ENCODE measurements at places on chromosomes 11 and 22. TPM values are rescaled to one million over a fixed set of nuclear protein-coding genes. Genes with fewer than 3 reads are reported as not detected.
A peak's percentile ranks its signal among the peaks of the same experiment; 100 is the strongest.

DNA sequence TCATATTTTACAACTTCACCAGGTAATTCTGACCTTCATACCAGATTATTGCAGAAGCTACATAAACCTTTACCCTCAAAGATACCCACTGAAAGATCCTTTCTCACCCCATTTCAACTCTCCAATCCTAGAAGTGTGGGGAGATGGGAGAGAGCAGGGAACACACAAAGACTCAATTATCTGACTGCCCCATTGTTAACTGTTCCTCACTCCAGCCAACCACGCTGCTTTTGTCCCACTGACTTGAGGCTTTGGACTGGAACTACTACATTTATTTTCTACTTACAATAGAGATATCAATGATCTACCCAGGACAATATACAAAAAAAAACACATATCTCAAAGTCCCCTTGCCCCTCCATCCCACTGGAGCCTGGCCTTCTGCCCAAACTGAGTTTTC, 44.7 kb upstream of the SLN start:
- H3K27ac ChIP-seq, result no peak overlapping the region
- no peaks in the 10 kb centered on the region for H3K4me1 ChIP-seq
- H3K36me3 ChIP-seq, result no peaks in the 10 kb centered on the region

DNA sequence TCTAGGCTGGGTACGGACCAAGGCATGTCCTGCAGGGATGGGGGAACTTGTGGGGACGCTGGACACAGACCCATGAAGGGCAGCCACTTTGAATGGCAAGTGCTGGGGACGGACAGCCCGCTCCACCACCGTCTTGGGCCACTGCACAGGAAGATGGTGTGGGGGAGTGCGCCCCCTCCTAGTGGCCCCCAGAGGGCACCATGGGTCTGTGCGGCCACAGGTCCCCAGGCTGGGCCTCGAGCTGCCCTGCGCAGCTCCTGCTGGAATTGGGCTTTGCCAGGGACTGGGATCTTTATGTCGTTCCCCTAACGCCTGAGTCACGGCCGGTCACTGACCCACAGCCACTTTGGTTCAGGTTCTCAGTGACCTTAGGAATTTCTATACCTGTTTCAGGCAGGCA, 44.4 kb downstream of the NAT10 start:
- H3K27ac ChIP-seq, result no peak overlapping the region
- peaks cover 12% of the 10 kb centered on the region for H3K36me3 ChIP-seq
- H3K27me3 ChIP-seq, result no peaks in the 10 kb centered on the region
- H3K4me1 ChIP-seq, result no peaks in the 10 kb centered on the region
- no peak for DNase-seq
- no peak overlapping the region for H3K4me3 ChIP-seq

GRCh38 chr11:64202992-64203391, 3.5 kb upstream of the FERMT3 start:
- no peak overlapping the region for H3K4me3 ChIP-seq
- peaks cover 45% of the 10 kb centered on the region for H3K36me3 ChIP-seq
- DNase-seq, result no peak
- H3K27me3 ChIP-seq, result no peaks in the 10 kb centered on the region
- H3K27ac ChIP-seq, result no peak overlapping the region

Gene HPX
- not detected for total RNA-seq

GRCh38 chr11:47924184-47924691, 56.1 kb upstream of the PTPRJ start:
- no peak overlapping the region for H3K4me3 ChIP-seq
- no peak for DNase-seq
- no peaks in the 10 kb centered on the region for H3K36me3 ChIP-seq
- no peaks in the 10 kb centered on the region for H3K4me1 ChIP-seq
- no peaks in the 10 kb centered on the region for H3K27me3 ChIP-seq
- peak overlapping the region; percentile 62 for H3K27ac ChIP-seq

DNA sequence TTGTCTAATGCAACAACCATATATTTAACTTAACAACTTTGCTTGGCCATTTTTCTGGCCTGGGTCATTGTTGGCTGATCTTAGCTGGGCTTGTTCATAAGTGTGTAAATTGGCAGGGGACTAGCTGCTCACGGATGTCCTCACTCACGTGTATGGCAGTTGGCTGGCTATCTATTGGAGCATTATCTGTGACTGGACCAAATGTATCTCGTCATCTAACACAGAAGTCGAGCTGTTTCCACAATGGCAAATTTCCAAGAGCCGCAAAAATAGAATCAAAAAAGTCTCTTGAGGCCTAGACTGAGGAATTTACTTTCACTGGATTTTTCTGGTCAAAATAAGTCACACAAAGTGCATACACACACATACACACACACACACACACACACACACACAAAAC, 893.3 kb downstream of the FAM181B start:
- H3K27ac ChIP-seq, result no peak overlapping the region
- H3K4me1 ChIP-seq, result no peaks in the 10 kb centered on the region
- H3K4me3 ChIP-seq, result no peak overlapping the region
- no peaks in the 10 kb centered on the region for H3K27me3 ChIP-seq

DNA sequence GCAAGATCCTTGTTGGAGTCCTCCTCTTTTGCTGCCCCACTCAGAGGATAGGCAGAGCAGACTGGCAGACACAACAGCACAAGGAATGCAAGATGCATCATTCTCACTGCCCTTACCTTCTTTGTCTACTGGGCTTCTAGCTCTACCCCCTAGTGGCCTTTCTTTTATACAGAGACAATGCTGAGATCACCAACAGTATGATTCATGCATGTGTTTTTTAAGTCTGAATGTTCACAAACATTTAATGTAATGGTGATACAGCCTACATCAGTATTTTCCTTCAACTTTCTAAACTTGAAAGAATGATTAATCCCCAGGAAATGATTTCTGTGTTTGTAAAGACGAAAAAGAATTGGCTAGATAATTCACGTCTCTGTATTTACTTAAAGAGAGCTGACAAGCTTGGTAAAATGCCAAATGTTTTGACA, at the start of gene MMP10:
TSS of gene MMP10 (minus strand) at position 138 of the 428 bp plus-strand sequence. CDS start at position 101, 37 bp downstream.
- H3K27ac ChIP-seq, result no peak within 1 kb of the TSS
- no peaks in the 10 kb centered on the region for H3K4me1 ChIP-seq
- H3K36me3 ChIP-seq, result no peaks in the 10 kb centered on the region

DNA sequence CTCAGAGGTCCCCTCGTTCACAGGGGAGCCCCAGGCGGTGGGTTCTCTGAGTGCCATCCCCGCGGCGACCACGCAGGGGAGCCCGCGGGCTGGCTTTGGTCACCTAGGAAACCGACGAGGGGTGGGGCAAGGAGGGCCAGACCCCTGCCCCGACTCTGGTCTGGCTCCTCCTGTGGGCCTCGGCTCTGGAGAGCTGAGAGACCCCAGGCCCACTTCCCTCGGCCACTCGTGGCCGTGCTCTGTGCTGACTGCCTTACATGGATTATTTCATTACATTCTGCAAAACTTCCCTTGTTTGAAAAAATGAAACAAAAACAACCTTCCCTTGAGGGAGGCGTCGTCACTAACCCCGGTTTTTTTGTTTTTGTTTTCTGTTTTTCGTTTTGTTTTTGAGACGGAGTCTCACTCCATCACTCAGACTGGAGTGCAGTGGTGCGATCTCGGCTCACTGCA, 15.1 kb upstream of the CYTH4 start:
- H3K4me3 ChIP-seq, result peak overlapping the region; percentile 34
- H3K4me1 ChIP-seq, result no peaks in the 10 kb centered on the region
- H3K27ac ChIP-seq, result peak overlapping the region; percentile 31
- DNase-seq, result no peak
- peaks cover 22% of the 10 kb centered on the region for H3K27me3 ChIP-seq

- H3K4me1 ChIP-seq, result no peaks in the 10 kb centered on the region
- no peak overlapping the region for H3K27ac ChIP-seq
- no peak overlapping the region for H3K4me3 ChIP-seq
These were observed 61.1 kb downstream of the WT1 start for GRCh38 chr11:32374261-32374711.

DNA sequence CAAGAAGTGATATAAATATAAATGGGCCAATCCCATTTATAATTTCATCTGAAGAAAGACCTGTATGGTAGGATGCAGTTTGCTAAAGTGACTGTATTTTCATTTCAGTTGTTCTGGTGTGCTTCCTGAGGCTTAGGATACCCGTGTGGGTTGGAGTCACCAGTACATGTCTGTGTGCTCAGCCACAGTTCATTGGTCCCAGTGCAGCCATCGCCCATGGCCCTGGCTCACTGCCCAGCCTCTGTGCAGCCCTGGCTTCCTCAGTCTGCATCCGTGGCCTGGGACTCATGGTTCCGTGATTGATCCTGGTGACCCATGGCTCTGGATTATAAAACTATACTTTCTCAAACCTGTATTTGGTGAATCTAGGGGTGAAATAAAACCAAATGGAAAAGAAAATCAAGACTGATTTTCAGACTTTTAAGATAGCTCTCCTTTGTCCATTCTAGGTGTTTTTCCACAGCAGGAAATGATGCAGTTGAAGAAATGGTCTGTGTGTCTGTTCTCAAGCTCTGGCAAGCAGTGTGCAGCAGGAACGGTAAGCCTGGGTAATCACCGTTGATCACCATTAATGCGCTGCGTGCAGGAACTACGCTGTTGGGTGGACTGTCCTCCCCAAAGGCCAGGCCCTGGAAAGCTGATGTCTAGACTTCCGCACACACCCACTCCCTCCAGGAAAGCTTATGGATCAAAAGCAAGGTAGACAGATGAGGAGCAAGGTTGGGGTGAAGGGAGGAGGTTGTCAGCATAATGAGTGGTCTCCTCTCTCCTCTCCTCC, 27.2 kb downstream of the TTC12 start:
- H3K36me3 ChIP-seq, result peaks cover 5% of the 10 kb centered on the region
- H3K4me1 ChIP-seq, result peaks cover 6% of the 10 kb centered on the region
- H3K4me3 ChIP-seq, result no peak overlapping the region
- no peak for DNase-seq
- H3K27me3 ChIP-seq, result no peaks in the 10 kb centered on the region

Gene CYP2D6
- total RNA-seq, result not detected

DNA sequence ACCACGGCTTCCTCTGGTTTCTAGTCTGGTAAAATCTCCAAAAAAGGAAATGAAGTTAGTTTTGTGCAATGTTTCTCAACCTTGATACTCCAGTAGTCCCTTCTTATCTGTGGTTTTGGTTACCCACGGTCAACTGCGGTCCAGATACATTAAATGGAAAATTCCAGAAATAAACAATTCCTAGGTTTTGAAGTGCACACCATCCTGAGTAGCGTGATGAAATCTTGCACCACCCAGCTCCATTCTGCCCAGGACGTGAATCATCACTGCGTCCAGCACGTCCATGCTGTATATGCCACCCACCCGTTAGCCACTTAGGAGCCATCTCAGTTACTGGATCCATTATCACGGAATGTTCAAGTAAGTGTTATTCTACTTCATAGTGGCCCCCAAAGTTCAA, 117.0 kb downstream of the FBXO7 start:
- H3K4me1 ChIP-seq, result no peaks in the 10 kb centered on the region
- no peaks in the 10 kb centered on the region for H3K27me3 ChIP-seq
- no peaks in the 10 kb centered on the region for H3K36me3 ChIP-seq
- no peak overlapping the region for H3K4me3 ChIP-seq
- H3K27ac ChIP-seq, result no peak overlapping the region
- no peak for DNase-seq

Gene KIRREL3
- total RNA-seq, result 1.8 TPM

DNA sequence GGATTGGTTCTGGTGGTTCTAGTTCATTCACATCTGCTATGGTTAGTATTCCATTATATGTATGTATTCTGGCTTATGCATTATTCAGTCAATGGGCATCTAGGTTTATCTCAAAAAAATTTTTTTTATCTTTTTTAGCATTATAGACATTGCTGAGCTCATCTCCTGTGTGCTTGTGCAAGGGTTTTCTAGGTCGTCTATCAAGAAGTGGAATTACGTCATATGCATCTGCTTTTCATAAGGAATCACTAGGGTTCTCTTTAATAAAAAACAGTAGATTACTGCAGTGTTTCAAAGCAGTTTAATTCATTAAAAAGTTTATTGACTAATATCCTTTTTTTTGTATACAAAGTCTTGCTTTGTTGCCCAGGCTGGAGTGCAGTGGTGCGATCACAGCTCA, 21.3 kb downstream of the TBC1D22A start:
- H3K36me3 ChIP-seq, result no peaks in the 10 kb centered on the region
- no peaks in the 10 kb centered on the region for H3K27me3 ChIP-seq
- no peak overlapping the region for H3K27ac ChIP-seq
- no peak for DNase-seq
- H3K4me3 ChIP-seq, result no peak overlapping the region

GRCh38 chr11:119473226-119473625, 50.3 kb upstream of the THY1 start:
- no peak overlapping the region for H3K27ac ChIP-seq
- H3K27me3 ChIP-seq, result no peaks in the 10 kb centered on the region
- DNase-seq, result no peak
- peaks cover 20% of the 10 kb centered on the region for H3K4me1 ChIP-seq
- H3K4me3 ChIP-seq, result no peak overlapping the region

DNA sequence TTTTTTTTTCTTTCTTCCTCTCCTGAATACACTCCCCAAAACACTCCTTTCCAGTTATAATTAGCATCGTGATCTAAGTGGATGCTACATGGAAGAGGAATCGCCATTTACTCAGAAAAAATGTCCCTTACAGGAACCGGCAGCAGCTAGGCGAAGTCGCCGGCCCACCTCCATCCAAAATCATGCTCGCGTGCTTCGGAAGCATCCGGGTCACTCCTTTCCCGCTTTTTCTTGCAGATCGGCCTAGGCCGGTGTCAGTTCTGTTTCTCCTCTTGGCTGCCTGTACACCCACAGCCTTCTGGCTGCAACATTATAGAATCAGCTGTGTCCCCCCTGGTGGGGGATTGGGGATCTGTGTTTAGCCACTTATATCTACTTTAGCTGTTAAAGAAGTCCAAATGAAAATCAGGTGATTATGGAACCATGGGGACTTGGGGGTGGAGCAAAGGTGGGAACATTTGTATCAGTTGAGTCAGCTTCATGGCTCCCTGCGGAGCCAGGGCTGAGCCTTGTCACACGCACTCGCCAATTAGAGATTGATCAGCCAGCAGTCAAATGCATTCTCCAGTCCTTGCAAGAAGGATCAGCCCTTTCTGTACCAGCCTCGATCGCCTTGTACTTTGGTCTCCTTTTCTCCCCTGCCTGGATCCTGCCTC, 36.3 kb downstream of the ASRGL1 start:
- no peak for DNase-seq
- H3K27me3 ChIP-seq, result no peaks in the 10 kb centered on the region
- H3K36me3 ChIP-seq, result no peaks in the 10 kb centered on the region

DNA sequence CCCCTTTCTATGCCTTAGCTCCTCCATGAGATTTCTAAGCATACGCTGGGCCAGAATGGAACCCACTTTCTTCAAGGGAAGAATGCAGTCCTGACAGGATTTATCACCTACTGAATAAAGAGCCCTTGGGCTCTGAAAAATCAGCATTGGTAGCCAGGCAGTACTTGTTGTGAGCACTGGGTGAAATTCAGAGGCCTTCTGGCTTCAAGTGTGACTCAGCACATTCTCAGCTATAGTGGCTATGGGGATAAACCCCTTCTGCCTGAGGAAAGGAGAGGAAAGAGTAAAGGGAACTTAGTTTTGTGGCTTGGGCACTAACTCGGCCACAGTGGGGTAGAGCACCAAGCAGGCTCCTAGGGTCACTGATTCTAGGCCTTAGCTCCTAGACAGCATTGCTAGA, 574.8 kb downstream of the JRKL start:
- H3K4me3 ChIP-seq, result no peak overlapping the region
- H3K27ac ChIP-seq, result no peak overlapping the region
- H3K4me1 ChIP-seq, result no peaks in the 10 kb centered on the region
- no peaks in the 10 kb centered on the region for H3K36me3 ChIP-seq
- no peak for DNase-seq

Data from sigmoid colon (tissue), 7 donors.